ENCODE measurements at places on chromosomes 1 and 21. TPM values are rescaled to one million over a fixed set of nuclear protein-coding genes. Genes with fewer than 3 reads are reported as not detected.

DNA sequence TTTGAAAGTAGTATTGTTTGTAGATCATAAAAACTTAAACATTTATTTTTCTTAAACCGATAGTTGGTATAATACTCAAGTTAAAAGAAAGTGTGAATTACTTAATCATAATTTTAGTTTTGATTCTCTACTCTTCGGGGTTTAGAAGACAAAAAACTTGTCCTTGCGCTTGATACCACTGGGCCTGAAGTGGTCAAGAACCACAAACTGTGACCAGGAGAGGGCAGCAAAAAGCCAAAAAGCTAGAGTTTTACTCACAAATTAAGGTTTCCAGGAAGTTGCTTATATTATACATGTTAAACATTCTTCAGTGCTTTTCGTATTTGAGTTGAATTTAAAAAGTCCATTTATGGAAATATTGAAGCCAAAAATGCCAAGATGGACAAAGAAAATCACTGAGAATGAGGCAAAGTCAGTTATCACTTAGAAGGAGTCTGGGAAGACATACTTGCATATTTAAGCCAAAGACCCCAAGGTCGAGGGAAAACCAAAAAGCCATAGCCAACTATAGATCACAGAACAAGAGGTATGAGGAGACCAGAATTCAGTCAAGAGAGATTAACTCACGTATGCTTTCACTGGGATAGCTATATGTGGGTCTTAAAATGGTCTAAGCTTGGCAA, 34.2 kb downstream of the EFCAB7 start:
- no peaks in the 10 kb centered on the region for H3K4me1 ChIP-seq
- H3K4me3 ChIP-seq, result no peak overlapping the region
- H3K36me3 ChIP-seq, result no peaks in the 10 kb centered on the region

The FMO5 gene
- total RNA-seq, result 2.4 TPM

DNA sequence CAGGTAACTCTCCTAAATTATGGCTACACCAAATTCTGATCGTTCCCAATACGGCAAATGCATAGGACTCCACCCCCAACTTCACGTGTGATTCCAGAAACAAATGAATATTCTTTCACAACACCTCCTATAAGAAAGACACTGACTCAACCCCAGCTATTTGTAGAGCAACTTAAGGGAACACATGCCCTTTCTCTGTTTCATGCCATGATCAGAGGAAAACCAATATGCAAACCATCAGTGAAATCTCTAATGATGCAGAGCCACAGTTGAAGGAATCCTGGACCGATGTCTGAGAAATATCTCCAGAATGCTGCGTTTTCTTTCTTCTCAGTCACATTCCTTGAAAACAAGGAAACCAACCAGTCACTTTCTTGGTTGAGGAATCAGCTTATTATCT, 164.2 kb upstream of the PTBP2 start:
- no peak overlapping the region for H3K4me3 ChIP-seq
- no peak overlapping the region for H3K27ac ChIP-seq
- no peak for DNase-seq

DNA sequence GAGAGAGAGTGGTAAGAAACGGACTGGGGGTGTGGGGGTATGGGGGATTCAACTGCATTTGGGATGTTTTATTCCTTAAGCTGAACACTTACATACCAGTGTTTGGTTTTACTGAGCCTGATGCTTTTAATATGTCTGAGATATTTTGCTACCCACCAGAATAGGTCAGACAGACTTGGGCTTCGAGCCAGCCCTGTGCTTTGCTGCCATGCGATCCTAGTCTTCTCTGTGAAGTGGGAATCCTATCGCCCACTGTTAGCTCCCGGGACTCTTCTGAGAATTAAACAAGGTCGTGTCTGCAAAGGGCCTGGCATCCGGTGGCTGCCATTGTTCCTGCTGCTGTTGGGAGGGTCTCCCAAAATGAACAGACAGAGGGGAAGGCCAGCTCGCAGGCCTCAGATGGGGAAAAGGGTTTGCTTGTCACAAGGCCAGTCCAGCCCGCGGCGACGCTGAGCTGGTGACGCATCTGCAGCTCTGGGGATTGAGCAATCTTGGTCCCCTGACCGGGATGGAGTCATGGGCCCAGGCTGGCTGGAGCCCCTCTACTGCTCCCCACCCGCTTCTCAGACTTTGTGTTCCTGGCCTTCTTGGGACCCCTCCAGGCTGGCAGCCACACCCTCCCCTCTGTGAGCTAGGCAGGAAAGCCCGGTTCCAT, 26.9 kb upstream of the ECE1 start:
- peak overlapping the region; percentile 94 for H3K27ac ChIP-seq
- peak; percentile 81 for DNase-seq
- no peaks in the 10 kb centered on the region for H3K27me3 ChIP-seq
- H3K4me3 ChIP-seq, result no peak overlapping the region
- H3K4me1 ChIP-seq, result peaks cover 52% of the 10 kb centered on the region

GRCh38 chr1:10734375-10734774, 62.1 kb downstream of the CASZ1 start:
- DNase-seq, result no peak
- peak overlapping the region; percentile 79 for H3K27ac ChIP-seq
- H3K27me3 ChIP-seq, result no peaks in the 10 kb centered on the region

- H3K27ac ChIP-seq, result no peak overlapping the region
- no peaks in the 10 kb centered on the region for H3K36me3 ChIP-seq
- no peaks in the 10 kb centered on the region for H3K4me1 ChIP-seq
- H3K27me3 ChIP-seq, result no peaks in the 10 kb centered on the region
- no peak overlapping the region for H3K4me3 ChIP-seq
Measured at GRCh38 chr1:50697440-50698421, 262.3 kb downstream of the FAF1 start.

DNA sequence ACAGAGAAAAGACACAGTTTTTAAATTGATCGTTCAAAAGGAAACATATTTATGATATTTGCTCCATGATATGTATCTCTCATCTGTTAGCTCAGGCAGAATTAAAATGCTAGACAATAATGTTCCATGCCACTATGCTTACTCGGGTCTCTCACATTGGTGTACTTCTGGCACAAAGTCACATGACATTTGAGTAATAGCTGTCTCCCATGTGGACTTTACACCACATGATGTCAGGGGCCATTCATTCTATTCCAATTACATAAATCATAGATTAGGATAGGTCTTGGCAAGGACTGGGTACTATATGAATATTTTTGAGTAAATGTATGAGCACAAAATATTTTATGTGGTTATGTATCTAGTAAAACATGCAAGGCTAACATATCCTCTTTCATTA, 648.4 kb downstream of the PLA2G4A start:
- H3K27ac ChIP-seq, result no peak overlapping the region
- H3K4me1 ChIP-seq, result no peaks in the 10 kb centered on the region
- no peaks in the 10 kb centered on the region for H3K36me3 ChIP-seq
- no peaks in the 10 kb centered on the region for H3K27me3 ChIP-seq
- no peak overlapping the region for H3K4me3 ChIP-seq
- no peak for DNase-seq

DNA sequence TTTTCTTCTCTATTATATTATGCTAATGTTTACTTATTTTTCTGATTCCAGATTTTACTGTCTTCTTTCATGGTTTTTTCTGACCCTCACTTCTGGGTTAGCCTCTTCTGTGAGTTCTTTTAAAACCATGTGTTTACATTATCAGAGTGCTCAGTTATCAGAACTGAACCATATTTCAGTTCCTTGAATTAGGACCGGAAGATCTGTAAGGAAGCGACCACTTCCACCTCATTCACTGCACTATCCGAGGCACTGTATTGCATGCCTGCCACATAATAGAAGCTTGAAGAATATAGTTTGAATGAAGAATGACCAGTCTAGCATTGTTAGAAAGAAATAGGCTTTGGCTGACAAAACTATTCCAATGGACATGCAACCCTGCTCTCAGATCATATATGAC, 281.0 kb upstream of the DEPDC1 start:
- no peaks in the 10 kb centered on the region for H3K36me3 ChIP-seq
- no peaks in the 10 kb centered on the region for H3K4me1 ChIP-seq
- no peak overlapping the region for H3K4me3 ChIP-seq
- H3K27me3 ChIP-seq, result no peaks in the 10 kb centered on the region

DNA sequence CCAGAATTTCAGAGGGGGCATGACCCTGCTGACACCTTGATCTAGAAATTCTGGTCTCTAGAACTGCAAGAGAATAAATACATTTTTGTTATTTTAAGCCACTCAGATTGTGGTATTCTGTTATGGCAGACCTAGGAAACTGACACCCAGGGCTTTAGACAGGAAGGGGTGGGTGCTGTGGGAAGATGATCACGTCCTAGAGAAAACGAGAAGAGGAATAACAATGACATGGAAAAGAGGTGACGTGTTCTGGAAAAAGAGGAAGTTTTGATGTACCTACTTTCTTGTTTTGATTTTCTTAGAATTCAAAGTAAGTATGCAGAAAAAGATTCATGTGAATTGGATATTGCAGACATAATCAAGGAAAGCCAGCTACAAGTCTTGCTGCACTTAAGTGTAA, 232.9 kb upstream of the RUNX1 start:
- no peaks in the 10 kb centered on the region for H3K27me3 ChIP-seq
- no peak for DNase-seq
- H3K36me3 ChIP-seq, result no peaks in the 10 kb centered on the region
- H3K4me3 ChIP-seq, result no peak overlapping the region
- peaks cover 12% of the 10 kb centered on the region for H3K4me1 ChIP-seq
- no peak overlapping the region for H3K27ac ChIP-seq

DNA sequence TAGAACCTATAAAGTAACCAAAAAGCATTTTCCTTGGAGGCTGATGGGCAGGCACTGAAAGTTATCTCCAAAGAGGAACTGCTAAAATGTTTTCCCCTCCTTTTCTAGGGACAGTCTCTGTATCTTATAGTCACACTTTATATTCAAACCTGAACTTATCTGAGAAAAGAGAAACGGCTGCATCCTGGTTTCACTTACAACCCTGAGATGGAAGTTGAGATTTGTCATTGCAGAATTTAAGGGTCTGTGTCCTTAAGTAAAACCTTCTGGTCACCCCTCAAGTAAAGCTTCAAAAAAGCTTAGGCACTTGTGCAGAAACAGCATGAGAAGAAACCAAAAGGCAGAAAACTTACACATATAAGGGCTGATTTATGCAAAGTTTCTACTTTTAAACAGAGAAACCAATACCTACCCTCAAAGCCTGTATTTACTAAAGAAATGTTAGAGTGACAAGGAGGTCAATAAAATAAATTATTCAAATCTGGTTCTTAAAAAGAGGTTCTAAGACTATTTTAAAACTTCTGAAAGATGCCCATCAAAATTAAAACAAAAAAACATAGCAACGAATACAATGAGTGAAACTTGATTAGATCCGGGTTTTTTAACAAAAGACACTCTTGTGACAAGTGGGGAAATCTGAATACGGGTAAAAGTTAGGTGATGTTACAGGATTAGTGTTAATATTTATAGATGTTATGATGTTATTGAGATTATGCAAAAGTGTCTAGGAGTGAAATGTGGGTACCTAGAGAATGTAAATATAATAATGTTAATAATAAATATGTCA, 9.9 kb downstream of the CD58 start:
- no peak overlapping the region for H3K27ac ChIP-seq

DNA sequence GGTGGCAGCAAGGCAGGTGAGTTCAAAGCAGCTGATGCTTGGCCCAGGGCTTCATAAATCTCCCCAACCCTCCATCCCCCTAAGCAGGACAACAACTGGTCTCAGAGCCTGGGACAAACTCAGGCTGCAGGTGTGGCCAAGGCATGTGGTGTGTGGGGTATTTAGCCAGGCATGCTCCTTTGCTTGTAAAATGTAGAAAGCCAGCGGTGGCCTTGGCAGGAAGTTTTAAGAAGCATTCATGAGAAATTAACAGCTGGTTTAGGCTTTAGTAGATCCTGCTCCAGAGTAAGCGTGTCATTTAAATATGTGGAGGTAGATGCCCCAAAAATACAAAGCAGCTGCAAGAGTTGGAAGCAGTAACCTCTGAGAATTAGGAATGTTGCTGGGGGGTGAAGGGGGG, 44.8 kb downstream of the NTPCR start:
- H3K4me3 ChIP-seq, result no peak overlapping the region
- H3K27ac ChIP-seq, result no peak overlapping the region
- peaks cover 6% of the 10 kb centered on the region for H3K36me3 ChIP-seq
- DNase-seq, result no peak
- no peaks in the 10 kb centered on the region for H3K4me1 ChIP-seq

The AKR7A3 gene
- 0.35 TPM for total RNA-seq

GRCh38 chr1:107473065-107473464, 332.2 kb downstream of the NTNG1 start:
- H3K27me3 ChIP-seq, result peaks cover 7% of the 10 kb centered on the region
- no peak overlapping the region for H3K27ac ChIP-seq
- no peaks in the 10 kb centered on the region for H3K4me1 ChIP-seq
- no peak for DNase-seq
- no peak overlapping the region for H3K4me3 ChIP-seq

- H3K4me3 ChIP-seq, result no peak overlapping the region
- no peak for DNase-seq
- no peaks in the 10 kb centered on the region for H3K36me3 ChIP-seq
- H3K4me1 ChIP-seq, result peaks cover 4% of the 10 kb centered on the region
- no peaks in the 10 kb centered on the region for H3K27me3 ChIP-seq
Measured at GRCh38 chr1:86382878-86383277, 13.2 kb downstream of the ODF2L start.
